ENCODE measurements at places on chromosomes 6 and 20. TPM values are rescaled to one million over a fixed set of nuclear protein-coding genes. Genes with fewer than 3 reads are reported as not detected.

The MROH8 gene
- 5.0 TPM for total RNA-seq

The COL10A1 gene
- total RNA-seq = not detected

The MAK gene
- 0.25 TPM for total RNA-seq

The IPCEF1 gene
- total RNA-seq = 1.9 TPM

The MATN4 gene
- total RNA-seq = not detected

The MUC22 gene
- total RNA-seq = not detected

The PSORS1C2 gene
- total RNA-seq = not detected

The FRS3 gene
- total RNA-seq = 1.8 TPM

The EXOC2 gene
- 32.3 TPM for total RNA-seq

The EYA2 gene
- total RNA-seq = 9.1 TPM

The COL21A1 gene
- 1.1 TPM for total RNA-seq

The ENPP5 gene
- 2.0 TPM for total RNA-seq

The DYNLT2 gene
- 2.2 TPM for total RNA-seq

The HLA-B gene
- 719 TPM for total RNA-seq

The PLA2G7 gene
- total RNA-seq = 1.0 TPM

The MOG gene
- total RNA-seq = not detected

The KCNG1 gene
- not detected for total RNA-seq

The TRIM31 gene
- not detected for total RNA-seq

The CYP39A1 gene
- 4.5 TPM for total RNA-seq

The SLC25A27 gene
- total RNA-seq = 39.6 TPM

The NOX3 gene
- not detected for total RNA-seq

The TCF15 gene
- 3.3 TPM for total RNA-seq

The ZBTB46 gene
- 22.3 TPM for total RNA-seq

The ADGRF5 gene
- 80.2 TPM for total RNA-seq

The OR2H2 gene
- not detected for total RNA-seq

The TCFL5 gene
- total RNA-seq = 6.2 TPM

The IP6K3 gene
- total RNA-seq = 2.2 TPM

The TOX2 gene
- total RNA-seq = 0.44 TPM

The MYCT1 gene
- total RNA-seq = 8.4 TPM

The BPIFB1 gene
- total RNA-seq = not detected

The ETV7 gene
- 0.56 TPM for total RNA-seq

The RFX6 gene
- not detected for total RNA-seq

The FERMT1 gene
- 0.84 TPM for total RNA-seq

The SESN1 gene
- total RNA-seq = 54.2 TPM

Measured in omental fat pad (tissue), 4 donors.